CD4-positive, alpha-beta T cell treated with Interleukin-1 beta for 1 hour (primary cell): ENCODE measurements at places on chromosomes 4 and X.

- DNase-seq: no peak
Observed at GRCh38 chrX:48695925-48696300, 621 bp upstream of the SUV39H1 start.

DNA sequence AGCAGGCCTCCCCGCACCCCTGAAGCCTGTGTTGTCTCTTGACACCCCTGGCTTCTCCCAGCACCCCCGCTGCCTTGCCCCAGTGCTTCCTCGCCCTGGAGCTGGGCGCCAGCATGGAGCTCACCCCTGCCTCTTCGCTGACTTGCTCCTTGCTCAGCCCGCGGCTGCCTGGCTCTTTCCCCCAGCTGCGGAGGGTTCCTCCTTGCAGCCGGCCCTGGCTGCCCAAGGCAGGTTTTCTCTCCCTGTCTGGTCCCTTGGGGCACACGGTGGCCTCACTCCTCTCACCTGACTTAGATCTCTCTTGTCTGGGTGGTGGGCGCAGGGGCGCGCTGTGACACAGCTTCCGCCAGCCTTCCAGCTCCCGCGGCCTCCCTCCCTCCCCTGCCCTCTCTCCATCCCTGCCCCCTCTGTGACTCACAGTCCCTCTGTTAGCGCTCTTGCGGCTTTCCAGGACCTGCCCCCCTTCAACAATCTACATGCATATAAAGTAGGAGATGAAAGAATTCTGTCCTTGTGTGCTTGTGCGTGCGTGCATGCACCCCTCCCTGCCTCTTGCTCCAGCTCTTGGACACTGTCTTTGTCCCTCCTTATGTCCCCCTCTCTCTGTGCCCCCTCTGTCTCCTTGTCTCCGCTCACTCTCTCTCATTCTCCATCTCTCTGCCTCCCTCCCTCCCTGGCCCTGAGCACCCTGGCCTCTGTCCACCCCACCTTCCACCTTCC, 2.2 kb downstream of the PLXNB3 start:
- DNase-seq: no peak

- no peak for DNase-seq
Observed at GRCh38 chrX:119127650-119128049, at the start of gene KIAA1210. Gene KIAA1210 (minus strand): TSS chrX:119127812. CDS start chrX:119123642, 4,170 bp downstream.

DNA sequence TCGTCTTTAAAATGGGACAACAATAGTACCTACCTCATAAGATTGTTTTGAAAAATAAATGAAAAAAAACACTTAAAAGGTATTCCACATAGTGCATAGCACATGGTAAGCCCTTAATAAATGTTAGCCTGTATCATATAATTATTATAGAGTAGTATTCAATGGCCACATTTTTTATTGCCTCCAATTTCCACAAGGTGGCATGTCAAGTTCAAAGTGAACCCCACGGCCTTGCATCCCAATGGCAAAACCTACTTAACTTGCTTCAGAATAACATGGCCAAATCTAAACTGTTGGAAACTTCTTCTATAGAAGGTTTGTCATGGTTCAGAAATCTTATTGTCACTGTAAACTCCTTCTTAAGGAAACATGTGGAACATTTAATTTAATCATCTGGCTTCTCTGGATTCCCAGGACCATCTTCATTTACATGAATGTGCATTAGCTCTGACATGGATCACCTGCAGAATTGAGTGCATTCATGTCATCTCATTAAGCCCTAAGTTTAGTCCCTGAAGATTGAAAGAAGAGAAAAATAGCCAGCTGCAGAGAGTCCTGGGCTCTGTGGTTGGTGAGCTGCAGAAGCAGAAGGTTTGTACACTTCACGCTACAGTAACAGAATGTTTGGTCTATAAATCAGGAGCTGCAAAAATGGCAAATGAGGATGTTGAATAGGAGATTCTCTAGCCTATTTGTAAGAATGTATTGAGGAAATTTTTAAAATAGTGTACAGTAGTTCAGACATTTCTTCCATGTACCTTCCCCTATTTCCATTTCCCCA, 61.0 kb downstream of the ANXA3 start:
- DNase-seq: peak; percentile 25

GRCh38 chr4:66688674-66689073, 856.6 kb downstream of the CENPC start:
- DNase-seq: no peak
